Activated CD4-positive, alpha-beta T cell treated with anti-CD3 and anti-CD28 coated beads, Interleukin-2, Interleukin-6, amounts not matched to agents 100 ng/mL and 50 ng/mL, durations not matched to agents 16 hours and 8 hours (primary cell): ENCODE measurements at places on chromosomes 6 and 20.

DNA sequence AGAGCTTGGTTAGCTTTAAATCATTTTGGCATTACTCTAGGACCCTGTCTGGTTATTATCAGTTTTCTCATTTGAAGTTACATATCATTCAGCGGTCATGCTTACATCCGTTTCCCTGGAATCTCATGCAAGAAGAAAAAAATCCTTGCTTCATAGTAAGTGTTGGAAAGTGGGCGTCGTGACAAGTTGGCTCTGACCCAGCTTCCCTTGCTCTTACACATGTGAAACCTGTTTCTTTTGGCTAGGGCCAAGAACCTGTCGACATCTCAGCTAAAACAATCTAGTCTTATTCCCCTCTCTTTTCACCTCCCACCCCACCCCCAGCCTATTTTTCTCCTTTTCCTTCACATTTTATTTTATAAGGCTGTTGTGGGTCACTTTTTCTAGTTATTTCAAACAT lies 45.5 kb downstream of the ANKS1A start:
- DNase-seq: no peak

DNA sequence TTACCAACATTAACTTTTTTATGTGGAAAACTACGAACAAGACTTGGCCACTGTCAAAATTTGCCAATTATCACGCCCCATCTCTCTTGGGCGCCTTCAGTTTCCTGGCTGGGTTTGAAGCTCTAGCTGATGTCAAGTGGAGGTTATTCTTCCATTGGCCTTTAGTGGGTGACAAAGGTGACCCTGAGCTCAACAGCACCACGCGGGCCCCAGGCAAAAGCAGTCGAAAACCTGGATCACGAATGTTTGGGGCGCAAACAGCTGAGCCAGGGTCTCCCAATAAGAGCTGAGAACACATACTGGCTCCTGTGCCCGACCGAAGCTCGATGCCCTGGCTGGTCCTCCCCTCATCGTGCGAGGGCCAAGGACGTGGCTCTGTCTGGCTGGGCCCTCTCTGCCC lies 26.8 kb downstream of the SLC17A9 start:
- no peak for DNase-seq

DNA sequence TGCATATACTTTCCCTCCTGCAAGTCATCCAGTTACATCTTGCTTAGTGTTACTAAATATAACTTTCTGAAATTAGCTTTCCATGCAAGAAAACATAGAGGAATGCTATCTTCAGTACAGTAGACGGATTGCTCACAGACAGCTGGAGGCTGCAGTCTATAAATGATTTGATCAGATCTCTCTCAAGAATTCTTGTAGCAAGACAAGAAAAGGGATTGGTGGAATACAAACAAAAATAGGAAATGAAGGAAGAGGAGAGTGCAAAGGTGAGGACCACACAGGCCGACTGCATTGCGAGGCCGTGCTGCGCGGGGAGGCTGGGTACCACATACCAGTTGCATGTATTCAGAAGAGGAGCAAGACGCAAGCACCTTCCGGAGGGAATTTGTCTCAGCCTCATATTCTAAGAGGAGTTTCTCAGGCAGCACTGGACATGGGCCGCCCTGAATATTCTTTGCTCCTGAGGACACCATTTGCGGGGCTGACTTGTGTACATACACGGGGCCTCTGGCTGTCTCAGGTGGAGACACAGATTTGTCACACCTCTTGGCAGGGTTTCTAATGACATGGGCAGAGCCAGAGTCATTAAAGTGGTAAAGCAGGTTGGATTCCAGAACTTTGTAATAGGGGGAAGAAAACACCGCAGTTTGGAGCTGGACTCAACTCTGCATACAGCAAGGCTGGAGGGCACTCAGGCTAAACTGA lies 22.7 kb upstream of the KIF25 start:
- DNase-seq: no peak

GRCh38 chr6:11404838-11405237 lies 132.7 kb upstream of the TMEM170B start:
- no peak for DNase-seq

DNA sequence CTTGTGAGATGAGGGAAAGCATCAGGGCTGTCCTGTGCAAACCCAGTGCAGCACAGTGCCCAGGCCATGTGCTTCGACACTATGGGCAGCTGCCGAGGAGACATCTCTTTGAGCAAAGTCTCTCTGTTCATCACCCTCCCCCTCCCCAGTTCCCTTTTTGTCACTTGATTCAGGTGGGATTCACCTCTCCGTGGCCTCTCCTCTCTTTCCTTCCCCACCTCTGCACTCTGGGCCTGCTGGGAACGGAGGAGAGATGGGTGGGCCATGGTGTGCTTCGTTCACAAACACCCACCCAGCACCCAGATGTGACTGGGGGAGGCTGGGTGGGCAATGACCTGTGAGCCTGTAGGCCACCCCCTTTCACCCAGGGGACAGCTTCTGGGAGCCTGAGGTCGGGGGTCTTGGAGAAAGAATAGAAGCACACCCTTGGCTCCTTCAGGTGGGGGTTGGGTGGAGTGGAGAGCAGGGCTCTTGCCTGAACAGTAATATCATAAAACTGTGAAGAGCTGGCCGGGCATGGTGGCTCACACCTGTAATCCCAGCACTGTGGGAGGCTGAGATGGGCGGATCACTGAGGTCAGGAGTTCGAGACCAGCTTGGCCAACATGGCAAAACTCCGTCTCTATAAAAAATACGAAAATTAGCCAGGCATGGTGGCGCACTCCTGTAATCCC lies 33.5 kb upstream of the DLGAP4 start:
- no peak for DNase-seq

GRCh38 chr20:6855104-6855503 lies 87.6 kb downstream of the BMP2 start:
- no peak for DNase-seq

- no peak for DNase-seq
Observed at GRCh38 chr6:82909551-82909950, 156.1 kb downstream of the UBE3D start.

DNA sequence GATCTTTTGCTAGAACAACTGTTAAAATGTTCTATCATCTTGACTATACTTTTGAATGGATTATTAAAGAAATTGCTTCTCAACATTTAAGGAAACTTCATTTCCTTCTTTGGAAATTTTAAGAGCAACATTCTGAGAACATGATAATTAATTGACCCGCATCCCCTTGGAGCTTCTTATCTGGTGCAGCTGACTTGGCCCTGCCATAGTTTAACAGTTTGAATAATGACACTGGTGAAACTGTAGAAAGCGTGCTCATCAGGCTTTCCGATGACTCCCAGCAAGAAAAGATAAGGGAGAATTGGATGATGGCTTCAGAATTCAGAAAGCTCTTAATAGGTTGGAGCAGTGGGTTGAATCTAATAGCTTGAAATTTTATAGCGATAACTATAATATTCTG lies 38.1 kb downstream of the SNX9 start:
- no peak for DNase-seq

DNA sequence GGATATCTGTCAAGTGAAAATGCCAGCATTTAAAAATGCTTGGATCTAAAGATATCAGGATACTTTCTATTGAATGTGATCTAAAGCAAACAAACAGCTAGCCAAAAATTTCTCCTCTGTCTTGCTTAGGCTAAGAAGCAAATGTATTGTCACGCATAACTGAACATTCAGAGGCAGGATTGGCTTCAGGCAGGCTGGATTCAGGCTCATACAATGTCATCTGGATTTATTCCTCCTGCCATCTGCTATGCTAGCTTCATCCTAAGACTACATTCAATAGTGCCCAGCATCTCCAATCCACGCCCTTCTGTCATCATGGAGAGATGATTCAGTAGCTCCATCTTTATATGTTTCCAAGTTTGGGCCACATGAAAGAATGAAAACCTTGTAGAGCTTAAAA lies 27.1 kb downstream of the PFDN4 start:
- no peak for DNase-seq

DNA sequence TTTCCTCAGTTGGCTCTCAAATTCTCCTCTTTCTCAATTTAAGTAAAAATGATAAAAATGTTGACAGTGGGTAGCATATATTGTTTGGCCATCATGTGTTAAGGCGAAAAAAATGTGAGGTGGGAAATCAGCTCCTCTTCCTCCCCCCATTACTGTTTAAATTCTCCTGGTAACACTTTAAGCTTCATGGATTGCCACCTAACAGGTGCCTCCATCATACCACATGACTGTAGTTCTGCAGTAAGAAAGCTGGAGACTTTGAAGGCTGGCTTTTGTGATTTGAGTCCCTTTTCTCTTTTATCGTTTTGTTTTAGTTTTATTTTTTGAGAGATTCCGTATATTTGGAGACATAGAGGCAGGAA lies 1.2 kb downstream of the ZFAND3 start:
- DNase-seq: no peak

- DNase-seq: no peak
Observed at GRCh38 chr6:24683297-24684296, 16.7 kb downstream of the ACOT13 start.

DNA sequence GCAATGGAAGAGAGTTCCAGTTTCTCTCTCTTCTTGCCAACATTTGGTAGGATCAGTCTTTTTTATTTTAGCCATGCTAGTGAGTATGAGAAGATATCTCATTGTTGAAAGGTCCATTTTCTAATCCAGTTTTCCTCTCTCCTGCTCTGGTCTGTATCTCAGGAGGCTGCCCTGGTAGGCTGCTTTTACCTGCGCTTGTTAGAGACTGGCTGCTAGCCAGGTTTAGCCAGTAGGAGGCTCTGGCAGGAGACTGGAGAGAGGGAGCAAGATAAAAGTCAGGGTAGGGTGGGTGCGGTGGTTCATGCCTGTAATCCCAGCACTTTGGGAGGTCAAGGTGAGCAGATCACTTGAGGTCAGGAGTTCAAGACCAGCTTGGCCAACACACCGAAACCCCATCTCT lies 68.6 kb upstream of the FOXP4 start:
- DNase-seq: no peak

GRCh38 chr20:48165401-48165685 lies 380.1 kb upstream of the SULF2 start:
- no peak for DNase-seq

GRCh38 chr6:148677594-148678476 lies 69.0 kb upstream of the UST start:
- DNase-seq: no peak

DNA sequence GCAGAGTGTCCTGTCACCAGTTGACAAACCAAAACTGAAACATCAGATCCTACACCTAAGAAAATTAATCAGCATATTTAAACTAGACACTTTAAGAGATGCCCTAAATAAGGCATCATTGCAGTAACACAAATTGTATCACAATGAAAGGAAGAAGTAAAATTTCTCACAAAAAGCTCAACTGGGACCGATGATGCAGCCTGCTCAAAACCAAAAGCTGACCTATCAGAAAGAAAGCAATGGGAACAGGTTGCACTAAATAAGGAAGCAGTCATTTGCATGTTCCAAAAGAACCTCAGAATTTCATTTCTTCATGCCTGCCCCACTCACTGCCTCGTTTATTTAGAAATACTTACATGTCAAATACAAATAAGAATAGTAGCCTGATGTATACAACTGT lies 12.1 kb downstream of the HIVEP2 start:
- DNase-seq: no peak

GRCh38 chr20:1423625-1424106 lies 30.8 kb upstream of the FKBP1A start:
- DNase-seq: peak; percentile 11

- DNase-seq: peak; percentile 51
Observed at GRCh38 chr6:156691018-156691417, 86.2 kb upstream of the ARID1B start.

DNA sequence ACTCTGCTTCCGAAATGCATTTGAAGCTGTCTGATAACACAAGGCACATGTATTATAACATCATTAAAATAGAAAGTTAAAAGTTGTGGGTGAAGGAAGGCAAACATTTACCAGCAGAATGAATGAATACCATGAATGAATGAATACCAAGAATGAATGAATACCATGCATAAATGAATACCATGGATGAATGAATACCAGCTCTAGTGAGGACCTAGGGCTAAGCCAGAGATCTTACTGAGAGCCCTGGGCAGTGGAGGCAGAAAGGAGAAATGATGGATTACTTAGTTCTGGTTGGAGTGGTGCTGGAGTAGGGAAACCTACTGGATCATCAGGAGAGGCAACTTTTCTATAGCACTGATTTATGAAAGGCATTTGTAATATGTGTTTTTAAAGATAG lies 998.0 kb downstream of the KIF16B start:
- no peak for DNase-seq

- DNase-seq: no peak
Observed at GRCh38 chr20:44781791-44782190, 28.6 kb downstream of the RIMS4 start.

DNA sequence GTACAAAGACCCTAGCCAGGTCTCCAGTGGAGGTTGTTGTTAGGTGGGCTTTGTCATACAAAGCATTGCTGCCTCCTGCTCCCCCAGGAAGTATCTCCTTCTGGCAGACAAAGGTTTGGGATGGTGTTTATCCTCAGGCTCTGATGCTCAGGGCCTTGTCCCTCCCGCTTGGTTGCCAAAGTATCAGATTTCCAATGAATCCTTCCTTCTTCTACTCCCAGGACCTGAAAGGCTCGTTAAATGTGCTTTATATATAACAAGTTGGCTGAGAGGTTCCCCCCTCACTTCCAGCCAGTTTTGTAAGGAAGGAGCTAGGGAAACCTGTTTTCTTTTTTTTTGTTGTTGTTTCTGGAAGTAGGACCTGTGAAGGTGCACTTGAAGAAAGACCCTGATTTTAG lies 14.4 kb downstream of the PTK7 start:
- DNase-seq: no peak

- DNase-seq: no peak
Observed at GRCh38 chr6:63649847-63650265, 14.3 kb downstream of the PHF3 start.

DNA sequence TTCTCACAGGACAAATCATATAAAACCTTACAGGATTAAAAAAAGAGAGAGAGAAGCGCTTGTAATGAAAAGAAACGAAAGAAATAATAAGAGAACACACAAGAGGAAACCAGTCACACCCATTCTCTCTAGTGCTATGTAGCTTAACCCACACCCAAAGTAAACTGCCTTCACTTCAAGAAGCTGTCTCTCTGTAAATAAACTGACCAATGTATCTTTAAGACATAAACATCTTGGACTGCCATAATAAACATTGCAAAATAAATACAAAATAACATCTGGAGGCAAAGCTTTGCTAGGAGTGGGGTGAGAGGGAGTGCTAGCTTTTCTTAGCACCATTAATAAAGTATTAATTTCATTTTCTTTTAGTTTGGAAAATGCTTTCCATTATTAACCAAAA lies 61.6 kb upstream of the RNF146 start:
- DNase-seq: no peak

DNA sequence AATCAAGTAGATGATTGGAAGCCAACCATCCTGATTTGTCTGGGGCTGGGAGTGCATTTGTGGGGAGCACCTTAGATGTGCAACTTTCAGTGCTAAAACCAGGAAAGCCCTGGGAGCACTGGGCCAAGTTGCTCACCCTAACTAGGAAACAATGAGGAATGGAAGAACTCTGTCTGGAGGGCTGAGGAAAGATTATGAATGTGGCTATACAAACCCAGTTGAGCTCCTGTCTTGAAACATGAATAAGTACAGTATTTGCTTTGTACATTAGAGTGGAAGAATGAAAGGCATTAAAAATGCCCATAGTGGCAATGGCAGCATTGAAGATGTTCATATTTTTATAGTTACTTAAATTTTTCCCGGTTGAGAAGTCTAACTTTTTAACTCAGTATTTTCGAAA lies 121.1 kb downstream of the HDGFL1 start:
- DNase-seq: no peak
